ENCODE measurements at places on chromosomes 16 and 17.
A peak's percentile ranks its signal among the peaks of the same experiment; 100 is the strongest.

DNA sequence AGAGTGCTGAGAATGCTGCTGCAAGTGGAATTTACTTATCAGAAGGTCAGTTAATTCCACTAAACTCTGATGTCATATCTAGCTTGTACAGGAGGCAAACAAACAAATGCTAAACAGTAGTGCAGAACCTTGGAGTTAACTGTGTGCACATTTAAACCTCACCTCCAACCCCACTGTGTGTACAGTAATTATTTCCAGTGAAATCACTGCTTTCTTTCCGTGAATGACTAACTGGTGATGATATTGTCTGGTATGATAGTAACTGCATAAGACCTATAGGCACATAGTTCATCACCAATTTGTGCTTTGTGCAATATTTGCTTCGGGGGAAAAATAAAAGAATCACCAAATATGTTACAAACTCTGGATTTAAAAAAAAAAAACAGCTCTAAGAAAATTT is 492.5 kb upstream of the HSBP1 start:
- no peaks in the 10 kb centered on the region for H3K36me3 ChIP-seq
- H3K4me3 ChIP-seq: no peak overlapping the region
- no peak overlapping the region for H3K27ac ChIP-seq

DNA sequence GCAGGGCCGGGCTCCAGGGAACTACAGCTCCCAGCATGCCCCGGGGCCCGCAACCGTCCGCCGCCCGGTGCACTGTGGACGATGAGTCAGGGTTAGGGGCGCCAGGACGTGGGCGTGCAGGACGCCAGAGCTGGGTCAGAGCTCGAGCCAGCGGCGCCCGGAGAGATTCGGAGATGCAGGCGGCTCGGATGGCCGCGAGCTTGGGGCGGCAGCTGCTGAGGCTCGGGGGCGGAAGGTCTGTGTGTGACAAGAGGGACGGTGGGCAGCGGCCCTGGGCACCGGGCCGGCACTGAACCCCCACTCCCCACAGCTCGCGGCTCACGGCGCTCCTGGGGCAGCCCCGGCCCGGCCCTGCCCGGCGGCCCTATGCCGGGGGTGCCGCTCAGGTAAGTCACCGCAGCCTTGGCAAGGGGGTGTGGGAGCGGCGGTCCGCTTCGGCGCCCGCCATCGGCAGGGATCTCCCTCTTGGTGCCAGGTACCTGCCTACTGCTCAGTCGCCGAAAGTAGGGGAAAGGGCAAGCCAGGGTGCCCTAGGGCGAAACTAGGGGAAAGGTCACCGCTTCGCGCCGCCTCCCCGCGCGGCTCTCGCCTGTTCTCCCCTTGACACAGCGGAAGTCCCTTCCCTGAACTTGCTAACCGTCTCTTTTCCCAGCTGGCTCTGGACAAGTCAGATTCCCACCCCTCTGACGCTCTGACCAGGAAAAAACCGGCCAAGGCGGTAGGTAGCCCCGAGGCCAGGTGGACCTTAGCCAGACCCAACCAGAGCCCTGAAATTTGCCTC is at the start of the genes ACADVL and DLG4:
TSS of gene ACADVL (plus strand) at position 127 of the 781 bp plus-strand sequence. CDS start at position 174, 47 bp downstream.
TSS of gene DLG4 (minus strand) at position 25 of the 781 bp plus-strand sequence.
- peak; percentile 75 for DNase-seq
- H3K4me1 ChIP-seq: peaks cover 53% of the 10 kb centered on the region
- H3K27me3 ChIP-seq: no peaks in the 10 kb centered on the region
- H3K4me3 ChIP-seq: peak within 1 kb of the TSS; percentile 96
- peaks cover 42% of the 10 kb centered on the region for H3K36me3 ChIP-seq

DNA sequence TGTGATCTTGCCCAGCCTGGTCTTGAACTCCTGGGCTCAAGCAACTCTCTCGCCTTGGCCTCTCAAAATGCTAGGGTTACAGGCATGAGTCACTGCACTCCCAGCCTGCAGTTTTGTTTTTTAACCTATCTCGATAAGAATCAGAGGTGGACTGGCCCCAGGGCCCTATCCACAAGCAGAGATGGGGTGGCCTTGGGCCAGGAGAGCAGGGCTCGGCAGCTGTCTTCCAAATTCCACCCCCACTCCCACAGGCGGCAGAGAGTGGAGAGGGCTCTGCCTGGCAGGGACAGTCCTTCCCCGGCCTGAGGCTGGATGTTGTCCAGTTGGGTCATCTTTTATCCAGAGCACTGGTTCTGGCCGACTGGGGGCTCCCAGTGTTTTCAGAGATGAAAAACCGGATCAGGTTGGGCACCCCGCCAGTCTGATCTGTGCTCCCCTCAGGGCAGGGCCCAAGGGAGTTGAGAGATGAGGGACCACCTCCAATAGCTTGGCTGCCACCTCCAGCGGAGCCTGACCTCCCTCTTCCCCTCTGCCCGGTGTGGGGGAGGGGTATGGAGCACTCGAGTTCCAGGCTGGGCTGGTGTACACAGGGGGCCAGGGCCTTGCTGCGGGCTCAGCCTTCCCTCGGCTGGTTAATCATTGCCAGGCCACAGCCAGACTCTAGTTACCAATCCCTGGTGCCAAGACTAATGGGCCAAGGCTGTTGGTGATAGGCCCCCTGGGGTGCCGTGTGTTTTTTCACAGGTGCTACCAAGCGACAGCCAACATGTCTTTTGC is 30.3 kb upstream of the MYO15B start:
- no peaks in the 10 kb centered on the region for H3K4me1 ChIP-seq
- no peaks in the 10 kb centered on the region for H3K27me3 ChIP-seq
- H3K4me3 ChIP-seq: no peak overlapping the region
- no peak overlapping the region for H3K27ac ChIP-seq
- H3K36me3 ChIP-seq: peaks cover 3% of the 10 kb centered on the region
- no peak for DNase-seq

- no peak for DNase-seq
- H3K4me1 ChIP-seq: peaks cover 81% of the 10 kb centered on the region
- H3K36me3 ChIP-seq: peaks cover 15% of the 10 kb centered on the region
These were observed 539 bp upstream of the CKLF start for GRCh38 chr16:66551788-66552285.
